CD8-positive, alpha-beta memory T cell (primary cell): ENCODE measurements at places on chromosomes 1 and 21. TPM values are rescaled to one million over a fixed set of nuclear protein-coding genes. Genes with fewer than 3 reads are reported as not detected.
A peak's percentile ranks its signal among the peaks of the same experiment; 100 is the strongest.

Gene SMIM11
- total RNA-seq = 9.2 TPM

GRCh38 chr21:33751120-33751519 lies 108.8 kb downstream of the ITSN1 start:
- no peaks in the 10 kb centered on the region for H3K27me3 ChIP-seq
- H3K27ac ChIP-seq = no peak overlapping the region
- DNase-seq = no peak
- H3K36me3 ChIP-seq = no peaks in the 10 kb centered on the region
- H3K4me3 ChIP-seq = no peak overlapping the region

- no peaks in the 10 kb centered on the region for H3K36me3 ChIP-seq
- DNase-seq = no peak
- no peaks in the 10 kb centered on the region for H3K27me3 ChIP-seq
Observed at GRCh38 chr1:110205156-110205555, 5.0 kb upstream of the KCNC4 start.

DNA sequence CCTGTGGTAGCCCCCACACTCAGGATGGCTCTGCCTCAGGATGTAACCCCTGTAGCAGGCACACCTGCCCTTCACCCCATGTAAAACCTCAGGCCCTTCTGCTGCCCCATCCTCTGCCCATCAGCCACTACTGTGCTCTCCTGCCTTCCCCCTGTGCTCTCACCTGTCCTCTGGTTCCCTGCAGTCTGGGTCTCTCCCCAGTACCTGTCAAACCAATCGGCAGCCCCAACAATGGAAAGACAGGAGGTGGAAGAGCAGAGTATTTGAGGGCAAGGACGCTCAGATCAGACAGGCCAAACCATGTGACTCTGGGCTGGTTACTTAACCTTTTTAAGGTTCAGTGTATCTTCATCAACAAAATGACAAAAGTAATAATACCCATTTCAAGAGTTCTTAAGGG lies 30.9 kb downstream of the SMIM12 start:
- no peak overlapping the region for H3K4me3 ChIP-seq
- H3K27ac ChIP-seq = no peak overlapping the region
- no peaks in the 10 kb centered on the region for H3K36me3 ChIP-seq
- no peaks in the 10 kb centered on the region for H3K27me3 ChIP-seq
- no peak for DNase-seq

Gene ICOSLG
- total RNA-seq = 1.6 TPM

- no peaks in the 10 kb centered on the region for H3K27me3 ChIP-seq
- H3K4me3 ChIP-seq = peak overlapping the region; percentile 32
- H3K27ac ChIP-seq = no peak overlapping the region
Observed at GRCh38 chr1:59005491-59006288, 221.8 kb upstream of the JUN start.

- H3K27ac ChIP-seq = no peak overlapping the region
- H3K36me3 ChIP-seq = no peaks in the 10 kb centered on the region
- no peaks in the 10 kb centered on the region for H3K27me3 ChIP-seq
- peaks cover 15% of the 10 kb centered on the region for H3K4me1 ChIP-seq
Observed at GRCh38 chr1:66296370-66296769, 237.6 kb upstream of the SGIP1 start.

DNA sequence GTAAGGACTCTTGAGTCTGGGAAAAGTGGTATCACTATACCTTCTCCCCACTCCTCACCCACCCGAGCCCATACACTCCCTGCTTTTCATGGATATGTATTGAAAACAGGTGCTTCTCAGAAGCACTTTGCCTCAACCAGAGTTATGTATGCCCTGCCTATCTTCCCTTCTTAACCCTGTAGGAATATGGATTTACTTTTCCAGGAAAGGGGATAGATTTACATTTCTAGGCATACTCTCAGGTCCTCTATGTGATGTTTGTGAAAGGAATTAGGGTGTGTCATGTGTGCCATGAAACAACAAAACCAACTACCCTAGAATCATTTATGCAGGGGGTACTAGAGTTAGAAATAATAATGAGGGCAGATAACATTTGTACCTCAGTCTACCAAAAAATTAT lies 11.0 kb upstream of the STX12 start:
- no peaks in the 10 kb centered on the region for H3K4me1 ChIP-seq
- no peak overlapping the region for H3K27ac ChIP-seq
- no peaks in the 10 kb centered on the region for H3K27me3 ChIP-seq
- H3K36me3 ChIP-seq = no peaks in the 10 kb centered on the region
- DNase-seq = no peak

Gene EXTL2
- total RNA-seq = 12.9 TPM

DNA sequence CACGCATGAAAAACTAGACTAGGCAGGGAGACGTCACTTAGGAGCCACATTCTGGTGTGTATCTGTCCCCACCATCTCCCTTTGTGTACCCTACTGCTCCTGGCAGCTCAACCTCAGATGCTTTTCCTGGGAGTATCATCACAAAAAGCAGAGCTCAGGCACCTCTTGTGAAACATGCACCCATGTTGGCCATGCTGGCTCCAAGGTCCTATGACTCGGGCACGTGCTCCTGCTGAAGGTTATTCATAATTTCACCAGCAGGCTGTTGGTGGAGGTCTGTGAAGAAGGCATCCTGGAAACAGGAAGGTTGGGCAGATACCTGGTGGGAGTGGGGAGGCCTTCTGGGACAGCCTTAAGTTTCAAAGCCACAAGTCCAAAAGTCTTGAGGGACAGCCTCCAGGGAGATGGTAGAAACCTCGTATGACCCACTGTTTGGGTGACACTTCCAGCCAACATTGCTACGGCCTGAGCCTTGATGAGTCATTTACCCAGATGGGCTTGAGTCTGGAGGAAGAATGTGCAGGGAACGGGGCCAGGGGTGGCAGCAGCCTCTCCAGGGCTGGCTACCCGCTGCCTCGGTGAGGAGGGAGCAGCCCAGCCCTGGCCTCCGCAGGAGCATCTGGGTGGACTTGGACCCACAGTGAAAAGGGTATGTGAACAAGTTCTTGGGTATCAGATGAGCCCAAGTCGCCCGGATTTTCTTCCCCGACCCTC lies 75.8 kb downstream of the PGBD5 start:
- no peaks in the 10 kb centered on the region for H3K4me1 ChIP-seq
- no peak for DNase-seq
- no peak overlapping the region for H3K4me3 ChIP-seq
- no peaks in the 10 kb centered on the region for H3K36me3 ChIP-seq

DNA sequence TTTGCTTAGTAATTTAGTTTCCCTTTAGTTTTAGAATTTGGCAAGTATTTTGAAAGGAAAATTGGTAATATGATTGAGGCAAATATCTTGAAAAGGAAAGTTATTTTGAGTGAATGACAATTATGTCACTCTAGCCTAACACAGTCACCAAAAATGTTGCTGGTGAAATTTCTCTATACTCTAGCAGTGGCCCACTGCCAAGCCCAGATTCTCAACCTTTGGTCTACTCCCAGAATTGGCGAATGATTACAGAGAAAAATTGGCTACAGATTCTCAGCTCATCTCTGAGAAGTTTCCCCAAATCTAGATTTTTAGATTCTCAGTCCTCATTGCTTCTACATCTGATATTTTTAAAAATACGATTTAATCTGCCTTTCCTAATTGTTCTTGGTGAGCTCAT lies 84.9 kb downstream of the PIGK start:
- H3K27ac ChIP-seq = no peak overlapping the region
- H3K4me1 ChIP-seq = no peaks in the 10 kb centered on the region
- DNase-seq = no peak
- H3K36me3 ChIP-seq = no peaks in the 10 kb centered on the region
- no peaks in the 10 kb centered on the region for H3K27me3 ChIP-seq
- no peak overlapping the region for H3K4me3 ChIP-seq

Gene DYNLT5
- not detected for total RNA-seq

GRCh38 chr1:206430031-206430983 lies 40.0 kb upstream of the IKBKE start:
- H3K27ac ChIP-seq = no peak overlapping the region
- H3K4me1 ChIP-seq = no peaks in the 10 kb centered on the region
- no peaks in the 10 kb centered on the region for H3K36me3 ChIP-seq

Gene TINAGL1
- not detected for total RNA-seq

Gene DMRTA2
- total RNA-seq = not detected
